CD8-positive, alpha-beta T cell (primary cell): ENCODE measurements at places on chromosomes 12 and 14.

GRCh38 chr14:76282581-76282980 lies 93.4 kb upstream of the ESRRB start:
- no peak for DNase-seq

DNA sequence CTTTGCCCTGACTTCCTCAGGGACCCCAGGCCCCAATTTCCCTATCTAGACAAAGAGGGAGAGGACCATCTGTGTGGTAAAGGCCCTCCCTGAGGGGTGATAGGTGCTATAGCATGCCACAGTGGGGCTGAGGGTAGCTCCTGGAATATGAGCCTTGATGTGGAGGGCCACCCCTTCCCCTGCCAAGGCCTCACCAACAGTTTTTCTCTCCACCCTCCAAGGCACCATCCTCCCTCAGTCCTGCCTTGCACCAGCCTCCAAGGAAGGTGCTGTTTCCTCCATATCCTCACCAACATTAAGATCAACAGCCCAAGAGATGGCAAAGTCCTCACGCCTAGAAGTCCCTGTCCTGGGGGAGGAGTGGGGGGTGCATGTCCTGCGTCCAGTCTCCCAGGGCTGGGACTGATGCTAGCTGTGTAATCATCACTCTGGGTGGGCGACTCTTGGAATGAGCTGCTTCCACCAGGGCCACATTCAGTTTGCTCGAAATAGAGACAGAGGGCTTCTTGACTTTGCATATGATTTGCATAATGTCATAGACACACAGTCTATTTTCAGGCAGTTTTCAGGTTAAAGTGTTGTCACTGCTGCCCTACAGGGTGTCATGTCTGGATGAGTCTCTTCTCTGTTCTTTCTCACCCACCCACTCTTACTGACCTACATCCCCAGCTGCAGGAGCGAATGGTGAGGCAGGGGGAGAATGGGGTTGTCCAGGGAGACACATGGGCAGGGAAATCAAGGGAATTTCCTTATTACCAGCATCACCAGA lies 17.4 kb downstream of the ACVRL1 start:
- DNase-seq = no peak

DNA sequence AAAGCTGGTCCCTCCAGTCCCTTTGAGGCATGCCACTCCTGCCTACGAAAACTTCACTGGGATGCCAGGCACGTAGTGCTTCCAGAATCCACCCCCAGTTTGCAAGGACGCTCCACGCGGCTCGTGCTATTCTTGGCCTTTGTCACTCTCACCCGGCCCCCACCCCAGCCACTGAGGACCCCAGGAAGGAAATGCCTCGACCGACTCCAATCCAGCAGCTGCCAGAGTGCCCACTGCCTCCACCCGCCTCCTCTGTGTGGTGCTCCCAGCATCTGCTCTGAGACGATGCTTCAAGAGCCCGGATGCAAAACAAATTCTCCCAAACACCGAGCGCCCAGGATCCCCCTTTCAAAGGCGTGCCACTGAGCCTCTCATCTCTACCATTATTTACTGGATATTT lies 123.9 kb downstream of the RFLNA start:
- no peak for DNase-seq

- DNase-seq = peak; percentile 81
Observed at GRCh38 chr14:21525962-21526671, at the start of gene SALL2. Gene SALL2 (minus strand): TSS chr14:21526346. CDS start chr14:21526127, 219 bp downstream.

GRCh38 chr12:39572551-39572950 lies 47.1 kb downstream of the ABCD2 start:
- no peak for DNase-seq

- no peak for DNase-seq
Observed at GRCh38 chr12:131674373-131674772, 36.5 kb upstream of the SFSWAP start.

- no peak for DNase-seq
Observed at GRCh38 chr12:107843351-107844311, 69.1 kb downstream of the ASCL4 start.

- DNase-seq = peak; percentile 42
Observed at GRCh38 chr12:14952299-14952921, 9.0 kb downstream of the ARHGDIB start.

- no peak for DNase-seq
Observed at GRCh38 chr12:58818546-58818945, 101.8 kb downstream of the LRIG3 start.

- DNase-seq = no peak
Observed at GRCh38 chr14:70666361-70666686, 24.6 kb downstream of the TTC9 start.

DNA sequence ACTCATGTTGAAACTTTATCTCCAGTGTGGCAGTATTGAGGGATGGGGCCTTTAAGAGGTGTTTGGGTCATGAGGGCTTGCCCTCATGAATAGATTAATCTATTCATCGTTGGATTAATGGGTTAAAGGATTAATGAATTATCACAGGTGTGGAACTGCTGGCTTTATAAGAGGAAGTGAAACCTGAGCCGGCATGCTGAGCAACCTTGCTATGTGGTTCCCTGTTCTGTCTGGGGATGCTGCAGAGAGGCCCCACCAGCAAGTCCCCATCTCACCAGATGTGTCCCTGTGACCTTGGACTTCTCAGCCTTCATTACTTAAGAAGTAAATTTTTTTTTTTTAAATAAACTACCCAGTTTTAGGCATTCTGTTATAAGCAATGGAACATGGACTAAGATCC lies 109.6 kb downstream of the DYRK2 start:
- DNase-seq = no peak

- no peak for DNase-seq
Observed at GRCh38 chr12:21662122-21662792, 4.6 kb upstream of the LDHB start.

- no peak for DNase-seq
Observed at GRCh38 chr12:89662623-89663022, 46.0 kb downstream of the ATP2B1 start.

- peak; percentile 21 for DNase-seq
Observed at GRCh38 chr12:51923506-51924365, 16.4 kb downstream of the ACVRL1 start.

- DNase-seq = no peak
Observed at GRCh38 chr12:72006766-72007165, 68.1 kb downstream of the TPH2 start.

GRCh38 chr12:45575823-45576475 lies 153.6 kb upstream of the ARID2 start:
- DNase-seq = no peak

DNA sequence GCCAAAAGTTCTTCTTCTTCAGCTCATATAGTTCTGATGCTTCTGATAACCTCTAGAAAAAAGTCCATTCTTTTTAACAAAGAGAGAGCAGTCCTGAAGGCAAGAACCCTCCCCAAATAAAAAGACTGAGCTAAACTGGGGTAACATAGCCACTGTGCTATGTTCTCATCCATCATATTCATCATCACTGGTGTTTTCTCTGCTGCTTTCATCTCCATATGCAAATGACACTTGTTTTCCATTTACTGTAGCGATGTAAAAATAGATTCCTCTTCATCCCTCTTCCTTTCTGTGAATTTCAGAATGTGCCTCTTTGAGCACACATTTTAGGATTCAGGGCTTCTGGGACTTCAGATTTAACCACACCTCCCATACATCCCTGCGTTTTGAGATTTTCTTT lies 44.9 kb downstream of the GSC start:
- no peak for DNase-seq

DNA sequence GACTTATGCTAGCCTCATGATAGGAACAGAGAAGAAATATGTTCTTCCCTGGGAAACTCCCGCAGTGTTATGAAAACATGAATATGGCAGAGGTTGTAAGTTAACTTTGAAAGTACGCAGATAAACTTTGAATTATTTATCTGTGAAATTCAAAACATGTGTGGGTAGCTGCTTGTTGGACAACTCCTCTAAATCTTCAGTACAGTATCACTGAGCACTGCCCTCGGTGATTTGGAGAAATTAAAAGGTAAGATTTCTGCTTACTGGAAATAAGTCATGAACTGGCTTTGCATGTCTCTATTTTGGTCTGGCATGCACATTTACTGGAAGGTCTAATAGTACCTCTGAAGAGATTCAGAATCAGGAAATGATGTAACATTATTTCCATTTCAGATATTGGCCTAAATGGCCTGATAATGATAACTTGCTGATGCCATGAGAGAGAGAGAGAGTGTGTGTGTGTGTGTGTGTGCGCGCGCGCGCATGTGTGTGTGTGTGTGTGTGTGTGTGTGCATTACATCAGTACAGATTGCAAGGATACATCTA lies 1441.9 kb upstream of the FLRT2 start:
- DNase-seq = no peak

DNA sequence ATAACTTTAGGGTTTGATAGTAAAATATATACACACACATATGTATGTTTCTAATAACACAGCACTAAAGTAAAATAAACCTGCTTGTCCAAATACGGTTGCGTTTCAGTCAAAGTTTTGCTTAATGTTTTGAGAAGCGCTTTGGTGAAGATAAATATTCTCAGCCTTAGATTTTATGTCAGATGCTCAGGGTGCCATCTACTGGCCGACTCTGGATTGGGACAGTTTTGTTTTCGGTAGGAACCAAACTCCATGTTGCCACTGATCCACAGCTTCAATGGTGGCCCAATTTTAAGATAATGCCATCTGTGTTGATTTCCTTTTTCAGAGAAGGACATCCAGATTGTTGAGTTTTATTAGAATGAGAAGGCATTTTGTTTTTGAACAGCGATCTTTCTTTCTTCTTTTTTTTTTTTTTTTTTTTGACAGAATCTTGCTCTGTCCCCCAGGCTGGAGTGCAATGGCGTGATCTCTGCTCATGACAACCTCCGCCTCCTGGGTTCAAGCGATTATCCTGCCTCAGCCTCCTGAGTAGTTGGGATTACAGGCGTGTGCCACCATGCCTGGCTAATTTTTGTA lies 43.1 kb downstream of the LLPH start:
- peak; percentile 17 for DNase-seq

- DNase-seq = no peak
Observed at GRCh38 chr12:107349008-107349747, 255.8 kb upstream of the CRY1 start.

- no peak for DNase-seq
Observed at GRCh38 chr12:88381466-88381865, 198.8 kb downstream of the KITLG start.

DNA sequence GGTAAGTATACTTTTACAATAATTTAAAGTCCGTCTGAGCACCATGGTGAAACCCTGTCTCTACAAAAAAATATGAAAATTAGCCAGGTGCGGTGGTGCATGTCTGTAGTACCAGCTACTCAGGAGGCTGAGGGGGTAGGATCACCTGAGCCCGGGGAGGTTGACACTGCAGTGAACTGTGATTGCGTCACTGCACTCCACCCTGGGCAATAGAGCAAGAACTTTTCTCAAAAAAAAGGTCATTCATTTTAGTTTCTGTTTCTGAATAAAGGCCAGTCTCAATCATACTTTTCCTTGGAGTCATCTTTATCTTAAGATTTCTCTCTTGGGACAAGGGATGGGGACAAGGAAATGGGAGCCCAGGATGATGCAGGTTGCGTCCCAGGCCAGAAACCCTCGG lies 12.9 kb downstream of the ANKRD13A start:
- peak; percentile 47 for DNase-seq

DNA sequence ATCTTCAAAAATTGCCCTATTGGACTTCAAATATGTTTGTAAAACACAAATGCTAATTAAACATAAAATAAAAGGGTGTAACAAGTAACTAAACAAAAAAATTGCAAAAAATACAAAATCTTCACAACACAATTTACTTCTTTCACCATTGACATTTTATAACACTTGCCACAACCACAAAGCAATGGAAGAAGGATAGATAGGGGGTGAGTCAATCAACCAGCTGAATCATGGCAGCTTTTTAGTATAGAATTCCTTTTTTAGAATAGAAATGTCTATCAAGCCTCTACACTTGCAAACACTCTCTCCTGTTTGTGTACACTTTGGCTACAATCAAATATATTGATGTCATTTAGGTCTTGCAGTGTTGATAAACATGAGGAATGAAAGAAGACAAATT lies 232.7 kb downstream of the SLC16A7 start:
- no peak for DNase-seq

DNA sequence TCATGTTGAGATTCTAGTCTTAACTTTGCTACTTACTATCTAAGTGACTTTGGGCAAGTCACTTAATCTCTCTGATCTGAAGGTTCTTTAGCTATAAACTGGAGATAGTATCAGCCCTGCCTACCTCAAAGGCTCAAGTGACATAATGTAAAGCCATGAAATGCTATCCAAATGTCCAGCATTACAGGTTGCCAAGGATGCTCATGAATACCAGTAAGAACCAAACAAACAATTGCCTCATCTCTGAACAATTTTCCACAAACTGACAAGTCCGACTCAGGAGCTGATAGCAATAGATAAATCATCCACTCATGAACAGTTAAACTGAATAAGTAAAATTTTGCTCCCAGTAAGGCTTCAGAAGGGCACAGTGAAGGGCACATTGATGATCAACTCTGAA lies 51.5 kb downstream of the LMNTD1 start:
- DNase-seq = no peak

DNA sequence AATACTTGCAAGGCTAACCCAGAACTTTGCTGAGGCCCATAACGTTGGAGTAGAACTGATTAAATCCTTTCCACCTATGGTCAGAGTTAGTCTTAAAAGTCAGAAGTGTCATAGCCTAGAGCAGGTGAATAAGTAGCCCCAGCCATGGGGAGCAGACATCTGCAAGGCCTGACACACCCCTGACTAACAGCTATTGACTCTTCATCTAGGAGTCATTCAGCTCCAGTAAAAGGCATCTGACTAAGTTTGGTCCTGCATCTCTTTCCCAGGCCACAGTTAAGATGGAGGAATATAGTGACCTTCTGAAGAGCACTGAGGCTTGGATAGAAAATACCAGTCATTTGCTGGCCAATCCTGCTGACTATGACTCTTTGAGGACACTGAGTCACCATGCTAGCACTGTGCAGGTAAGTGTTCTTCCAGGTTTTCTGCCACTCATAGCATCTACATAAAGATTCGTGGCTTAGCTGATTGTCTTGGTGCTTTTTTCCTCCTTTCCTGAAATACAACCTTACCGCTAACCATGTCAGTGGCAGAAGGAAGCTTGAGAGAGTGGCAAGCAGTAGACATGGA lies 212.9 kb downstream of the ESR2 start:
- no peak for DNase-seq

DNA sequence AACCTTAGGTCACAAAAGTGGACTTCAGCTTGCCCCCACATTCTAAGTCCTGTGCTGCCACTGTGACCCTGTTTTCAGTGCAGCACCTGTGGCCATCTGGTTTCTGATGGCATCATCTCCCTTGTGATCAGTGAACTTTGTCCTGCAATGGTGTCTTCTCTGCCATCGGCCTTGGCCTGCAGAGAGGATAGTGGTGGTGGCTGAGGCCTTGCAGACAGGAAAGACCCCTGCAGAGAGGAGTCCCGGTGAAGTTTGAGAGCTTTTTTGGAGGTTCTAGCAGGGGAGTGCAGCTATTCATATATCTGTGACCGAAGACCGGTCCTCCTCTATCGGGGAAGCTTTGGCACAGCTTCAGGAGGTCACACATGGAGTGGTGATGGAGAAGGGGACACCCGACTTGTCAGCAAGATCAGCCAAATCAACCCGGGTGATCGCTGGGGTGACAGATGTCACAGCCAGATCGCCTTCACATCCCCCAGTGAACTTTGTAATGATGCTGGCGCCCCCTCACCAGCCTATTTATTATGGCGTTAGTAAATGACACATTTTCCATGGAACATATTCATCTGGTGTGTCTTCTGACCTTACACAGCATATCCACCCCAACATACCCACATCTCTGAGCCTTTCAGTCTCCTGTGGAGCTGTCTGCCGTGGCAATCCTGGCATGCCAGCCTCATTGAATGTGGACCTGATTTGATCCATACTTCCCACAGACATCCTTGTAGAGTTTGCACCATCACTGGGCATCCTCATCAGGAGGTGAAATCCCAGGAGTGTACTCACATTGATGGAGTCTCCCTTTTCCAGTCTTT lies 136.1 kb downstream of the PAPOLA start:
- no peak for DNase-seq

- no peak for DNase-seq
Observed at GRCh38 chr12:42730291-42730690, 140.7 kb upstream of the PRICKLE1 start.
